ENCODE measurements at places on chromosomes 13 and 19.

DNA sequence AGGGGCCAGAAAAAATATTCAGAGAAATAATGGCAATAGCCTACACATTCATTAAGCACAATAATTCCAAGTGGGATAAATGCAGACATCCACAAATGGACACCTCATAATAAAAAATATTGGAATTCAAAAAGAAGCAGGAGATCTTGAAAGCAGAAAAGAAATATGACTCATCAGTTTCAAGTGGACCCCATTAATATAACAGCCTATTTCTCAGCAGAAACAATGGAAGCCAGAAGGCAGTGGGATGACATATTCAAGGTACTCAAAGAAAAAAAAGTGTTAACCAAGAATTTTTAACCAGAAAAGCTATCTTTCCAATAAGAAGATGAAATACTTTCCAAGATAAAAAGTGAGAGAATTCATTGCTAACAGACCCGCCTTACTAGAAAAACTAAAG, 48.4 kb upstream of the CYP2A13 start:
- no peak for DNase-seq

- peak; percentile 23 for DNase-seq
Observed at GRCh38 chr19:2015608-2015950, at the start of gene BTBD2. Gene BTBD2, minus strand, starts transcription at chr19:2015714. Its CDS starts 11 bp downstream, at chr19:2015703.

DNA sequence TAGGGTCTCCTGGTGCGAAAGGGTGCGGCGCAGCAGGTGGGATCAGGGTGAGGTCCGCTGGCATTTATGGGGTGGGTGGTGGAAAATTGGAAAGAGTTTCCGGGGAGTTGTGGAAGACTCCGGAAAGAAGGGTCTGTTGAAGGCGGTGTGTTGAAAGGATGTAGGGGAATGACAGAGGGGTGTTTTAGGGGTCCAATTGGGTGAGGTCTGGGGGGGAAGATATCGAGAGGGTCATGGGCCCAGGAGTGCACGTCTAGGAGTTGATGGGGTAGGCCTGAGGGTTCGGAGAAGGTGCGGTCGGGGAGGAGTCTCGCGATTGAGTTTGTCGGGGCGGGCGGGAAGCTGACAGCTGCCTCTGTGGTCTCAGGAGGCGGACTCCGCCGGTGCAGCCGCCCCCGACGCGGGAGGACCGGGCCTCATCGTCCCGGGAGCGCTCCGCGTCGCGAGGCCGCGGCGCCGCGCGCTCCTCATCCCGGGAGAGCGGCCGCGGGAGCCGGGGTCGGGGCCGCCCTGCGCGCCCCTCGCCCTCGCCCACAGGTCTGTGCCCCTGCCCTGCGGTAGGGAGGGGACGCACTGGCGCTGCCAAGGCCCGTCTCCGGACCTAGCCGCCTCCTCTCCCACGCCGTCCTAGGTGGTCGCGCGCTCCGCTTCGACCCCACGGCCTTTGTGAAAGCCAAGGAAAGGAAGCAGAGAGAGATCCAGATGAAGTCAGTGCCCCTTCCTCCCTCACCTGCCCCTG, 7.0 kb downstream of the PGLYRP1 start:
- no peak for DNase-seq

DNA sequence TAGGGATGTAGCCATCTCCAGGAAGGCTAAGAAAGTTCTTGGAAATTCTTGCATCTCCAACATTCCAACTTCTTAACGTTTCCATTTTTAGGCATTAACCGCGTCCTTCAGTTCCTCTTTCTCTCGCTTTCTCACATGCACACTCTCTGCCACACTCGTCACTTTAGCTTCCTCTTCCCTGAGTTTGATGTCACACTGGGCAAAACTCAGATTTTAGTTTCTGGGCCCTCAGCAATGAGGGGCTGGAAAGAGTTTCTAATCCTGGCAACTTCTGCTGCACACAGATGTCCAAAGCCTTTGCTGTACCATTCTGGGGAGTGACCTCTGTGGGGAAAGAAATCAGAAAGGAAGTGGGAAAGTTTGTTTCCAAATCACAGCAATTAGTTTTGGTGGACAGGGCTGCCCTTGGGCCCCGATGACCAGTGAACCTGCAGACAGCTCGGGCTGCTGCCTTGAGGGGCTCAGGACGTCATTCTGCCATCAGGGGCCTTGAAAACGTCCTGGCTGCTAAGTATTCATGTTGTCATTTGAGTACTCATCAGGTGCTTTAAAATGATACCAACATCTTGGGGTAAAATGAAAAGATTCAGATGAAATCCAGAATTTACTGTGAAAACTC, 89.3 kb downstream of the KL start:
- DNase-seq = no peak

DNA sequence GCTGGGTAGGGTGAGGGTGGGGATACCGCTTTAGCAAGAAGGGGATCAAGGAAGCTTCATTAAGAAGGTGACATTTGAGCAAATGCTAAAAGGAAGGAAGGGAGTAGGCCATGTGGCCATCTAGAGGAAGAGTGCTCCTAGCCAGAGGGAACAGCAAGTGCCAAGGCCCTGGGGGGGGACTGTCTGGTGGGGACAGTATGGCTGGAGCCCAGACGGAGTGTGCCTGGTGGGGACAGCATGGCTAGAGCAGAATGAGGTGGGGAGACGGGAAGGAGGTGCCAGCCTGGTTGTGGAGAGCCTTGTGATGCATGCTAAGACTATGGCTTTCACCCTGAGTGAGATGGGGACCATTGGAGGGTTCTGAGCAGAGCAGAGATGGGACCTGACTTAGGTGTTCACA, 2.1 kb upstream of the TGFB1 start:
- no peak for DNase-seq

GRCh38 chr13:33994198-33994597, 176.2 kb downstream of the RFC3 start:
- DNase-seq = no peak

GRCh38 chr19:15540435-15540834, 32.1 kb downstream of the CYP4F22 start:
- DNase-seq = no peak

Measured in stimulated activated CD8-positive, alpha-beta memory T cell treated with anti-CD3 and anti-CD28 coated beads, Interleukin-4, amount 100 ng/mL, for 1 hour (primary cell).